ENCODE measurements at places on chromosomes 2 and 18.

GRCh38 chr2:148303161-148303560, 282.3 kb downstream of the MBD5 start:
- no peak for DNase-seq
- peaks cover 12% of the 10 kb centered on the region for H3K36me3 ChIP-seq
- H3K4me1 ChIP-seq = no peaks in the 10 kb centered on the region
- no peak overlapping the region for H3K27ac ChIP-seq
- H3K27me3 ChIP-seq = no peaks in the 10 kb centered on the region

DNA sequence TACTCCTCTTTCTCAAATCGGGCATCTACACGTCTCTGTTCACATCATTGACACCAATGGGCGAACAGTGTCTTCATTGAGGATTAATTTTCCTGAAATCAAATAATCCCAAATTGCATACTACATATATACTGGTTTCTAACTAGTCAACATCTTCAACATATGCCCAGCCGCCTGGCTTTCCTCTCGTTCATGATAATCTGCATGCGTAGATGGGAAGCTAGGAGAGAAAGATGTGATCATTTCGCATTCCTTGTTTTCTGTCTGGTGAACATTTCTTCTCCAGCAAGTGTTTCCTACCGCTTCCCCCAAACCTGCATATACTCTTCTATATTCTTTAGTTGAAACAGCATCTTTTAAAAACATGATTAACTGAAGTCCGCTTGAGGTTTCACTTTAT, 7.4 kb downstream of the TWIST2 start:
- H3K36me3 ChIP-seq = no peaks in the 10 kb centered on the region
- H3K27ac ChIP-seq = no peak overlapping the region
- H3K4me3 ChIP-seq = no peak overlapping the region
- peaks cover 5% of the 10 kb centered on the region for H3K4me1 ChIP-seq
- DNase-seq = no peak

DNA sequence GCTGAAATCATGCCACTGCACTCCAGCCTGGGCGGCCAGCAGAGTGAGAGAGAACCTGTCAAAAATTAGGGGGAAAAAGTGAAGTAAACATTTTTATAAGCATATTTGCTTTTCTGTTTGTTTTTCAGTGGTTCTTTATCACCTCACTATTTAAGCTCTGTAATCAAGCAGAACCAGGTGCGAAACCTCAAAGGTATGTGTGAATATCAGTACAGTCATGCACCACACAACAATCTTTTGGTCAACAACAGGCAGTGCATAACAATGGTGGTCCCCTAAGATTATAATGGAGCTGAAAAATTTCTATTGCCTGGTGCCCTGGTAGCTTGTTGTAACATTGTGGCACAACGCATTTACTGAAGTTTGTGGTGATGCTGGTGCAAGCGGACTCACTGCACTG, 167.4 kb upstream of the STON1 start:
- peaks cover 11% of the 10 kb centered on the region for H3K4me1 ChIP-seq
- DNase-seq = no peak
- H3K27me3 ChIP-seq = no peaks in the 10 kb centered on the region
- peaks cover 56% of the 10 kb centered on the region for H3K36me3 ChIP-seq
- H3K27ac ChIP-seq = no peak overlapping the region
- H3K4me3 ChIP-seq = no peak overlapping the region

GRCh38 chr2:241617431-241618154, 19.4 kb downstream of the THAP4 start:
- peak overlapping the region; percentile 92 for H3K4me3 ChIP-seq
- peaks cover 24% of the 10 kb centered on the region for H3K4me1 ChIP-seq
- no peaks in the 10 kb centered on the region for H3K27me3 ChIP-seq
- peak; percentile 20 for DNase-seq
- peaks cover 16% of the 10 kb centered on the region for H3K36me3 ChIP-seq

DNA sequence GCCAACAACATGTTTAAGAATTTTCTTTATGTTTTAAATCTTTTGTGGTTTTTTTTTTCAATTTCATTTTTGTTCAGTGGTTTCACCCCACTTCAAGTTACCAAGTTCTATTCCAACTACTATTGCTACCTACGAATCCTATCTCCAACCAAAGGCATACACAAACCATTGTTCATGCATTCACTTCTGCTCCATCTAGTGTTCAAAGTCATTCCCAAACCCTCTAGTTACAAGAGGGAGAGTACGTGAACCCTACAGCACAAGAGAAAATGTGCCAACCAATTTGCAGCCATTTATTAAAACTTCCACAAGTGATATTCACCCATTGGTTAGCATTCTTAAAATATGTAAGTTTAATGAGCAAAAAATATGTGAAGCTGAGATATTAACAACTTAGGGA, 295.1 kb upstream of the KYNU start:
- no peaks in the 10 kb centered on the region for H3K36me3 ChIP-seq
- H3K4me3 ChIP-seq = no peak overlapping the region
- DNase-seq = no peak
- H3K27ac ChIP-seq = no peak overlapping the region

DNA sequence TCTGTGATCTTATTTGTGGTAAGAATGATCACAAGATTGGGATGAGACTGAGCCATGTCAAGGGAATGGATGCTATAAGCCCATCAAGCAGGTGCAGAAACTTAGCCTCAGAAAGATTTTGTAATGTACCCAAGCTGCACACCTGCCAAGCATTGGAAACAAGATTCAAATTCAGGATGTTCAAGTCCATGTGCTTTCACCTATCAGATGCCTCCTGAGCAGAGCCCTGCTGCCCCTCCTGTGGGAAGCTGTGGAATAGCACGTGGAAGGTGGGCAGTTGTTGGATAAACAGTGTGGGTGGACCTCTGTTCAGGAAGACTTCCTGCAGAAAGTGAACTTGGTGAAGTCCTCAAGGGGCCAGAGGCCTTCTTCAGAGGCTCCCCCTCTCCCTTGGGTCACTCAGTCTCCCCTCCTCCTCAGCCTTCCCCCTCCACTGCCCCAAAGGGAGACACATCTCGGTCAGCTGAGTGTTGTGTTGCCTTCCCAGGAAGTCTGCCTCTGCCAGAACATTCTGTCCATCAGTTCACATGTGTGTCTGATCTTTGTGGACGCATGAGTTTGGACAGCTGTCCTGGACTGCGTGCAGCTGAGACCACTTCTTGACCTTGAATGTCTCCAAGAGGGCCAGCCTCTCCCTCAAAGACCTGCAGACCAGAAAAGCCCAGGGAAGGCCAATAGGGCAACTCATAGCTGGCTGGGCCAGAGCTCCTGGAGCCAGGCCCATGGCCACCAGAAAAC, 186.1 kb downstream of the INHBB start:
- no peaks in the 10 kb centered on the region for H3K4me1 ChIP-seq
- no peak overlapping the region for H3K27ac ChIP-seq
- H3K27me3 ChIP-seq = peaks cover 3% of the 10 kb centered on the region
- H3K4me3 ChIP-seq = no peak overlapping the region
- no peak for DNase-seq
- no peaks in the 10 kb centered on the region for H3K36me3 ChIP-seq

GRCh38 chr2:226837787-226838603, 2.1 kb downstream of the RHBDD1 start:
- H3K4me1 ChIP-seq = peaks cover 88% of the 10 kb centered on the region
- peak overlapping the region; percentile 90 for H3K4me3 ChIP-seq
- peaks cover 41% of the 10 kb centered on the region for H3K36me3 ChIP-seq

- H3K36me3 ChIP-seq = no peaks in the 10 kb centered on the region
- H3K4me3 ChIP-seq = no peak overlapping the region
- DNase-seq = no peak
- no peaks in the 10 kb centered on the region for H3K4me1 ChIP-seq
- H3K27ac ChIP-seq = no peak overlapping the region
Observed at GRCh38 chr18:8232791-8233190, 376.4 kb upstream of the RAB12 start.

GRCh38 chr2:37671009-37671815, at the start of gene CDC42EP3:
CDC42EP3 (minus strand) TSS chr2:37671642; CDS start chr2:37646587, 25,055 bp downstream.
- no peaks in the 10 kb centered on the region for H3K27me3 ChIP-seq
- peaks cover 12% of the 10 kb centered on the region for H3K36me3 ChIP-seq
- peak within 1 kb of the TSS; percentile 86 for H3K27ac ChIP-seq
- peaks cover 59% of the 10 kb centered on the region for H3K4me1 ChIP-seq
- peak; percentile 72 for DNase-seq

DNA sequence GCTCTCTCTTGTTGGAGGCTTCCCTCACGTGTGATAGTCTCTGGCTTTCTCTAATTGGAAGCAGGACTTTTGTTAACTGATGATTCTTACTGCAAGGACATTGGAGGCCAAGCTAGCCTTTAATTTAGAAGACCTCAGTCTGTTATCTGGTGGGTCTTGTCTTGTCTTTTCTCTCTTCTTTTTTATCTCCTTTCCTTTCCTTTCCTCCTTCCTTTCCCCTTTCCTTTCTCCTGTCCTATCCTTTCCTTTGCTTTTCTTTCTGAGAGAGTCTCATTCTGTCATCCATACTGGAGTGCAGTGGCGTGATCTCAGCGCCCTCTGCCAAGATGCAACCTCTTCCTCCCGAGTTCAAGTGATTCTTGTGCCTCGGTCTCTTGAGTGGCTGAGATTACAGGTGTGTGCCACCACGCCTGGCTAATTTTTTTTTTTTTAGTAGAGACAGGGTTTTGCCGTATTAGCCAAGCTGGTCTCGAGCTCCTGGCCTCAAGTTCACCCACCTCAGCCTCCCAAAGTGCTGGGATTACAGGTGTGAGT, 18.1 kb downstream of the CCNYL1 start:
- no peaks in the 10 kb centered on the region for H3K27me3 ChIP-seq
- H3K4me3 ChIP-seq = no peak overlapping the region
- DNase-seq = no peak
- peaks cover 29% of the 10 kb centered on the region for H3K4me1 ChIP-seq

DNA sequence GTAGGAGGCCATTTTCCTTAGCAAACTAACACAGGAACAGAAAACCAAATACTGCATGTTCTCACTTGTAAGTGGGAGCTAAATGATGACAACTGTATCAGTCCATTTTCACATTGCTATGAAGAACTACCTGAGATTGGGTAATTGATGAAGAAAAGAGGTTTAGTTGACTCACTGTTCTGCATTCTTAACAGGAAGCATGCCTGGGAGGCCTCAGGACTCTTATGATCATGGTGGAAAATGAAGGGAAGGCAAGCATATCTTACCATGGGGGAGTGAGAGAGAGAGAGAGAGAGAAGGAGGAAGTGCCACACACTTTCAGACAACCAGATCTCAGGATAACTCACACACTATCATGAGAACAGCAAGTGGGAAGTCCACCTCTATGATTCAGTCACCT, 105.3 kb downstream of the PARD3B start:
- no peak overlapping the region for H3K27ac ChIP-seq
- H3K36me3 ChIP-seq = no peaks in the 10 kb centered on the region
- no peak for DNase-seq
- H3K4me1 ChIP-seq = no peaks in the 10 kb centered on the region
- H3K27me3 ChIP-seq = no peaks in the 10 kb centered on the region
- H3K4me3 ChIP-seq = no peak overlapping the region

- no peaks in the 10 kb centered on the region for H3K36me3 ChIP-seq
- no peak overlapping the region for H3K27ac ChIP-seq
- no peaks in the 10 kb centered on the region for H3K4me1 ChIP-seq
Observed at GRCh38 chr18:76721207-76721996, 101.0 kb upstream of the ZNF236 start.

- no peak overlapping the region for H3K4me3 ChIP-seq
- no peaks in the 10 kb centered on the region for H3K36me3 ChIP-seq
- no peak for DNase-seq
- H3K4me1 ChIP-seq = peaks cover 20% of the 10 kb centered on the region
- no peak overlapping the region for H3K27ac ChIP-seq
Observed at GRCh38 chr18:8937160-8938094, 165.1 kb upstream of the NDUFV2 start.

- no peak overlapping the region for H3K4me3 ChIP-seq
- no peaks in the 10 kb centered on the region for H3K36me3 ChIP-seq
- peaks cover 9% of the 10 kb centered on the region for H3K27me3 ChIP-seq
- no peak for DNase-seq
- H3K27ac ChIP-seq = no peak overlapping the region
- H3K4me1 ChIP-seq = no peaks in the 10 kb centered on the region
Observed at GRCh38 chr2:39649511-39649910, 16.2 kb upstream of the TMEM178A start.

DNA sequence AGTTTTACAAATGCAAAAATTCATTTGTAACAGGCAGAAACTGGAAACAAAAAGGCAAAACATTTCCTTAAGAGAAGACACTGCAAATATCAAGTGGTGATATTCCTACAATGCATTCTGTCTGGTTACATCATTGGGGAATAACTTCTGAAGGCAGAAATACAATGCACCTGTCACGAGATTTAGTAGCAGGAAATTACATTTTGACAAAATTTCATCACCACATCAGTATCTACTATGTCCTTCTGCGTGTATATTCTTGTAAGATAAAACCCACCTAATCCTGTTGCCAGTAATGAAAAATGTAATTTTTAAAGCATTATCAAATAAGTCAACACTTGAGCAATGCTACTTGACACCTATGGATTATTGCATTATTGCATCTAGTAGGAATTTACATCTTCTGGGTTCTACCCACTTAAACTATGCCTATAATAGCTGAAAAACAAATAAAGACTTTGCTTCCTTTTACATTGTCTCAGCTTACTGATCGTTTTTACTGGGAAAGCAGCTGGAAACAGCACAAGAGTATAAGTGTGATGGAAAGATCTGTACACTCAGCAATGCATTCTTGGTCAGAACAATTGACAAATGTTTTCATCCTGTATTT, 59.5 kb downstream of the IRS1 start:
- peaks cover 5% of the 10 kb centered on the region for H3K36me3 ChIP-seq
- no peaks in the 10 kb centered on the region for H3K27me3 ChIP-seq
- H3K27ac ChIP-seq = no peak overlapping the region
- no peaks in the 10 kb centered on the region for H3K4me1 ChIP-seq

- H3K4me3 ChIP-seq = no peak overlapping the region
Observed at GRCh38 chr2:9297156-9297555, 90.5 kb downstream of the ASAP2 start.

DNA sequence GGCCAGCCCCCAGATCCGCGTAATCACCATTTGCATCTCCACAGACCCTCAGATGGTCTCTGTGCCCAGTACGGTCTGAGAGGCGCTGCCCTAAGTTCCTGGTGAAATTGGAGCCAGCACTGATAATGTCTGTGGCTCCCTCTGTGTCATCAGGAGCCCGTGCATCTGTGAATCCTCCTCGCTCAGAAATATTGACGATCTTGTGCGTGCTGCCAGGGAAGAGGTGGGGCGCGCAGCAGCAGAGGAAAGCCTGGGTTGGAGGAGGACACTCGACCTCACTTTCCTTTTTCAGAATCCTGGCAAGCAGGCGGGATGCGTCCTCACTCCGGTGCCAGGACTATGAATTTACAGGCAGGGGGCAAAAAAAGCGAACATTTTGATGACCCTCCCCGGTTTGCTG, 686.1 kb upstream of the SALL3 start:
- no peaks in the 10 kb centered on the region for H3K27me3 ChIP-seq
- no peaks in the 10 kb centered on the region for H3K4me1 ChIP-seq

- peaks cover 14% of the 10 kb centered on the region for H3K4me1 ChIP-seq
- no peak overlapping the region for H3K27ac ChIP-seq
- no peak overlapping the region for H3K4me3 ChIP-seq
- H3K27me3 ChIP-seq = no peaks in the 10 kb centered on the region
- peaks cover 54% of the 10 kb centered on the region for H3K36me3 ChIP-seq
- DNase-seq = no peak
Observed at GRCh38 chr2:10048501-10049171, 5.3 kb downstream of the KLF11 start.

DNA sequence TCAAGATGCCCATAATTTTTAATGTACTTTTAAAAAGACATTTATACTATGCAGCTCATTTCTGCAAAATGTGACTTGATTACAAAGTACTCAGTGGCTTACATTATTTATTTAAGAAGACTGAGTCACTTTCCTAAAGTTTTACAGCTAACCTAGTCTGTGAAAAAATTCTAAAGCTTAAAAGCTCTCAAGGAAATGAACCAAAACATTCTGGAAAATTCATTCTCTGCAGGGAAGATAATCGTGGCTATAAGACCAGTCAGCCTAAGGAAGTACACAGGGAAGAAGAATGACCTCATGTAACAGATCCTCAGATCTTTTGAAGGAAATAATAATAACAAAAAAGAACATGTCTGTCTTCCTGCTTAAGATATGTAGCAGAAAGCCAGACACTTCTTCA, 232.1 kb upstream of the STK17B start:
- H3K4me1 ChIP-seq = no peaks in the 10 kb centered on the region
- DNase-seq = no peak
- H3K4me3 ChIP-seq = no peak overlapping the region
